ENCODE measurements at places on chromosomes 12 and 14.

- DNase-seq: no peak
Observed at GRCh38 chr12:83801972-83802371, 1110.6 kb downstream of the SLC6A15 start.

DNA sequence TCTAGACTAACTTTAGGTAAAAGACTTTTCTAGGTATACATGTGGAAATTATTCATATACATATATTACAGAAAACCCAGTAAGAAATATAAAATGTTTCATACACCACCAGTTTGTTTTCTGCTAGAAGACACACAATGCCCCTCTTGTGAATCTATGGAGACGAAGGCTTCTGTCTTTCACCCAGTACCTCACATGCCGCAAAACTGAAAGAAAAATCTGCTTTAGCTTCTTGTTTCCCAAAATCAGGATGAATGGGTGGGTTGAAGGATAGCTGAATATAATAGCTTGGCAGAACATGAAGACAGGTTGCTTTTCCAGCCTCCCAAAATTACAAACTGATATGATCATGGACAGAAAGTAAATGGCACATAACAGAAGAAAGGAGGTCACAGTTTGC lies 1.3 kb downstream of the TAS2R30 start:
- DNase-seq: no peak

- no peak for DNase-seq
Observed at GRCh38 chr12:5197656-5198055, 154.0 kb downstream of the KCNA5 start.

DNA sequence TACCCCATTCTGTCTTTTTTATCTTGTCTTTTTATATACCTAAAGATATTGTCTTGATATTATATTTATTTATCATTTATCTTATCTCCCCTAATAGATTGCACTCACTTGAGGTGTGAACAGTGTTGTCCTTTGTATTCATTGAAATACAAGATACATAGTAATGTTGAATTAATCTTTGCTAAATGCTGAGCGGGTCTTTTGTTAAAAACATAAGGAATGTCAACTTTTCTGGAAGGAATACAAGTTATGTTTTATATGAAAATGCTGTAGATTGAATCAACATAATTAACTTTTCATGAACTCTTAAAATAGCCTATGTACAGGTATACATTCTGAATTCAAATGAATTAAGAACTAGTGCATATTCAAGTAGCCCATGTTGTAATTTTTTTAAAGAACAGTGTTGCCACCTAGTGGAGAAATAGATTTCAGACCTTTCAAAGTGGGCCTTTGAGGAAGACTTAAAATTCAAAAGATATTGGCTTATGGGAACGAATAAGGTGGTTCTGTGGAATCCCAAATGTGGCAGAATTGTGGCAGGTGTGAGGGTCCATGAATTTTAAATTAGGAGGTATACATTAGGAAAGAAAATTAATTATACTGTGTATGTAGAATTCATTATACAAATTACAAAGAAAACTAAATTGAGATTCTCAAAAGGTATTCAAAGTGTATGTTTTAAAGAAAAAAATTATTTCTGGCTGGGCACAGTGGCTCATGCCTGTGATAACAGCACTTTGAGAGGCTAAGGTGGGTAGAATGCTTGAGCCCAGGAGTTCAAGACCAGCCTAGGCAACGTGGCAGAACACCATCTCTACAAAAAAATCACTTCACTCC lies 19.1 kb downstream of the BBOF1 start:
- DNase-seq: peak; percentile 13

- no peak for DNase-seq
Observed at GRCh38 chr12:89893972-89894706, 185.5 kb upstream of the ATP2B1 start.

DNA sequence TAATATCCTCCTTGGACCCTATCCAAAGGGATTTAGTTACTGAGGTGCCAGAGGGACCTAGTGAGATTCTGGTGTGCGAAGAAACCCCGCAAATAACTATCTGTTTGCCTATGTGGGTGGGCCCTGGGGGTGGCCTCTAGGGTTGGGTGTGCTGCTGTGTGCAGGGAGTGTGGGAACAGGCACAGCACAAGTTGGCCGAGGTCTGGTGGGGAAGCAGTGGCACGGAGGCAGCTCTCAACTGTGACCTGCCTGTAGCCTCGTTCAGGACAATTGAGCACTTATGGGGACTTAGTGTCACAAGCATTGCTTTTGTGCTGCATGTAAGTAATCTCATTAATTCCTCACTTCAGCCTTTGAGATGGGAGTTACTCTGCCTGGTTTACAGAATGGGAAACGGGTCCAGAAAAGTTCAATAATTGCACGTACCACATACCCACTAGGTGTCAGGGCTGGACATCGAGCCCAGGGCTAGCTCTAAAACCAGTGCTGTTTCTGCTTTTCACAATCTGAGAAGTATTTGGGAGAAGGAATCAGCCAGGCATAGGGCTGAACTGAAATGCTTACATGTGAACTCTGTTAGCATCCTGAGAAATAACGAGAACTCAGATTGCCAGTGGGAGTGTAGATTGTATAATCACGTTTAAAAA lies 58.8 kb downstream of the TECPR2 start:
- no peak for DNase-seq

- DNase-seq: no peak
Observed at GRCh38 chr14:88473791-88474190, 81.0 kb downstream of the PTPN21 start.

DNA sequence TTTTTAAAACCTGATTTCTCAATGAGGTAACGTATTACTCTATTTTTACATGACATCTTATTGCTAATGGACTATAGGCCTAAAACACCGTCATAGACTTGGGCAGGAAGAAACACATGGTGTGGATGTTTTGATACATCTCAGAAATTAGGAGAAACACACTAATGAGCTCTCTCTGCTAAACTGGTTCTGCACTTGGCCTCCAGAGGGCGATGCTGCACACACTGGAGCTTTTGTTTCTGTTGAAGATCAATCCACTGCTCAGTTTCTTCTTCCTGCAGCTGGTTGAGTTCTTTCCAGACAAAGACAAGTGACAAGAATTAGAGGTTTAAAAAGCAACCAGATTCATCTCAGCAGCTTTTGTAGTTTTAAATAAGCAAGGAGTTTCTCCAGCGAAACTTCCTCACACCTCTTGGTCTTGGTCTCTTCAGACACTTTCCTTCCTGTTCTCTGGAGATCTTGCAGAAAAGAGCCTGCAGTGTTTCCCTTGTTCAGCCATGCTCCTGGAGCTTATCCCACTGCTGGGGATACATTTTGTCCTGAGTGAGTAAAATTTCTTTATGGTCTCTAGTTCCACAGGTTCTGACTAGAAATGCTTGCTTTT lies 178.5 kb upstream of the OR4E1 start:
- peak; percentile 70 for DNase-seq

Data from endothelial cell (in vitro differentiated cells).